Kidney glomerular epithelial cell (primary cell): ENCODE measurements at places on chromosomes 13 and 19.

DNA sequence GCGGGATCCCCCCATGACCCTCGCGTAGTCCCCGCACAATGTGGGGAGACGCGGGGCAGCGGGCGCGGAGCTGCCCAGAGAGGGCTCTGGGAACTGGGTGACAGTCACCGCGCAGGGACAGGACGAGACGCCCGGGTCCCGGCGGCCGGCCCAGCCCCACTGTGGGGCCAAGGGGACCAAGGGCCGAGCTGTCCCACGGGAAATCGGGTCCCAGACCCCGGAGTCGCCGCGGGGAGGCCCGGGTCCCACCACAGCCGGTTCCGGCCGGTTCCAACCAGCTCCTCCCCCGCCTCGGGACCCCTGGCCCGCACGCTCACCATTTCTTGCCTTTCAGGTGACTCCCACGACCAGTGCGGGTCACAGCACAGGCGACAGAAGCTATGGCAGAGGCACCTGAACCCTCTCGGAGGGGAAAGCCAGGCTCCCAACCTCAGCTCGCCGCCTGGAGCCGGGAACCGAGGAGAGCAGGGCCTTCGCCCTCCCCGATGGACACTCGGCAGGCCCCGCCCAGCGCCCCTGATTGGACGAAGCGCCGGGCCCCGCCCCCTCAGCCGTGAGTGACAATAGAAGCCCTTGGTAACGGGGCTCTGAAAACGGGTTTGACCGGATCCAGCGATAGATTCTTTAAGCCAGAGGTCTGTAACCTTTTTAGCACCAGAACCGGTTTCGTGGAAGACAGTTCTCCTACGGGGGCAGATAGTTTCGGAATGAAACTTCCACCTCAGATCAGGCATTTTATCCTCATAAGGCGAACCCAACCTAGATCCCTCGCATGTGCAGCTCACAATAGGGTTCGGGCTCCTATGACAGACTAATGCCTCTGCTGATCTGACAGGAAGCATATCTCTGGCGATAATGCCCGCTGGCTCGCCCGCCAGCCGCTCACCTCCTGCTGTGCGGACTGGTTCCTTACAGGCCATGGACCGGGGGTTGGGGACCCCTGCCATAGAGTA lies at the start of gene ZNF433:
Gene ZNF433 (minus strand): TSS at position 460 of the 953 bp plus-strand sequence. CDS start 140 bp downstream, at position 320.
- DNase-seq, result peak; percentile 53

DNA sequence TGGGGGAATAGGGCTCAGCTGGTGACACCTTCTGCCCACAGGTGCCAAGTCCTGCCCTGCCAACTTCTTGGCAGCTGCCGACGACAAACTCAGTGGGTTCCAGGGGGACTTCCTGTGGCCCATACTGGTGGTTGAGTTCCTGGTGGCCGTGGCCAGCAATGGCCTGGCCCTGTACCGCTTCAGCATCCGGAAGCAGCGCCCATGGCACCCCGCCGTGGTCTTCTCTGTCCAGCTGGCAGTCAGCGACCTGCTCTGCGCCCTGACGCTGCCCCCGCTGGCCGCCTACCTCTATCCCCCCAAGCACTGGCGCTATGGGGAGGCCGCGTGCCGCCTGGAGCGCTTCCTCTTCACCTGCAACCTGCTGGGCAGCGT lies 2.1 kb downstream of the P2RY11 start:
- DNase-seq, result no peak

- DNase-seq, result no peak
Observed at GRCh38 chr13:20161275-20161950, 561 bp upstream of the GJA3 start.

DNA sequence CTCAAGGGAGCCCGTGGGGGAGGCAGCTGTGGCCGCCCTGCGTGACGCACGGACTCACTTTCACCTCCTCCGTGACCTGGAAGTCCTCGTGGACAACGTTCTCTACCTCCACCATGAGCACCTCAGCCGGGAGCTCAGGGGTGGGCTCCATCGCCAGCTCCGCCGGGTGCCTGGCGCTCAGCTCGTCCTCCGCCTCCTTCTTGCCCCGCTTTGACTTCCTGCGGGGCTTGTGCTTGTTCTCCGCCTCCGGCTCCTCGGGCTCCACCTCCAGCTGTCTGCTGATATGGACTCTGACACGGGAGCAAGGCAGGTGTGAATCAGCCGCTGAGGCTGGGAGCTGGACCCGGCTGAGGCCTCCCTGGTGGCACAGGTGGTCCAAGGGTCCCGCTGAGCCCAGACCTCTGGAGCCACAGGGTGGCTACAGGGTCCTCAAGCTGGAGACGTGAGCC lies 8.2 kb downstream of the LONP1 start:
- DNase-seq, result no peak
